ENCODE measurements at places on chromosomes 5 and 9.

- no peak overlapping the region for H3K4me3 ChIP-seq
- peaks cover 33% of the 10 kb centered on the region for H3K4me1 ChIP-seq
- no peak for DNase-seq
- H3K27ac ChIP-seq: no peak overlapping the region
Observed at GRCh38 chr9:93948441-93949072, 6.6 kb downstream of the BARX1 start.

GRCh38 chr9:127783111-127784008, 2.5 kb upstream of the CDK9 start:
- peak overlapping the region; percentile 72 for H3K4me3 ChIP-seq
- peaks cover 78% of the 10 kb centered on the region for H3K4me1 ChIP-seq
- no peaks in the 10 kb centered on the region for H3K27me3 ChIP-seq
- peaks cover 14% of the 10 kb centered on the region for H3K36me3 ChIP-seq

GRCh38 chr5:121748686-121749085, 103.0 kb upstream of the FTMT start:
- H3K4me1 ChIP-seq: no peaks in the 10 kb centered on the region
- H3K27ac ChIP-seq: no peak overlapping the region
- DNase-seq: no peak
- H3K4me3 ChIP-seq: no peak overlapping the region
- H3K27me3 ChIP-seq: no peaks in the 10 kb centered on the region

- no peak for DNase-seq
- no peaks in the 10 kb centered on the region for H3K27me3 ChIP-seq
- peaks cover 8% of the 10 kb centered on the region for H3K36me3 ChIP-seq
- H3K27ac ChIP-seq: no peak overlapping the region
- H3K4me3 ChIP-seq: no peak overlapping the region
Observed at GRCh38 chr5:34039398-34040157, 3.4 kb downstream of the C1QTNF3 start.

GRCh38 chr5:25744908-25745307, 1100.1 kb upstream of the CDH10 start:
- H3K4me3 ChIP-seq: no peak overlapping the region
- DNase-seq: no peak
- no peak overlapping the region for H3K27ac ChIP-seq
- H3K27me3 ChIP-seq: no peaks in the 10 kb centered on the region
- H3K36me3 ChIP-seq: no peaks in the 10 kb centered on the region
- H3K4me1 ChIP-seq: no peaks in the 10 kb centered on the region

- no peak overlapping the region for H3K27ac ChIP-seq
- no peaks in the 10 kb centered on the region for H3K36me3 ChIP-seq
- no peak for DNase-seq
- H3K27me3 ChIP-seq: no peaks in the 10 kb centered on the region
- H3K4me3 ChIP-seq: no peak overlapping the region
Observed at GRCh38 chr9:4137681-4138099, 162.2 kb downstream of the GLIS3 start.

- peaks cover 31% of the 10 kb centered on the region for H3K4me1 ChIP-seq
- H3K36me3 ChIP-seq: no peaks in the 10 kb centered on the region
- peak overlapping the region; percentile 94 for H3K4me3 ChIP-seq
- no peaks in the 10 kb centered on the region for H3K27me3 ChIP-seq
- peak overlapping the region; percentile 88 for H3K27ac ChIP-seq
Observed at GRCh38 chr9:125189011-125189360, 617 bp downstream of the PPP6C start.

DNA sequence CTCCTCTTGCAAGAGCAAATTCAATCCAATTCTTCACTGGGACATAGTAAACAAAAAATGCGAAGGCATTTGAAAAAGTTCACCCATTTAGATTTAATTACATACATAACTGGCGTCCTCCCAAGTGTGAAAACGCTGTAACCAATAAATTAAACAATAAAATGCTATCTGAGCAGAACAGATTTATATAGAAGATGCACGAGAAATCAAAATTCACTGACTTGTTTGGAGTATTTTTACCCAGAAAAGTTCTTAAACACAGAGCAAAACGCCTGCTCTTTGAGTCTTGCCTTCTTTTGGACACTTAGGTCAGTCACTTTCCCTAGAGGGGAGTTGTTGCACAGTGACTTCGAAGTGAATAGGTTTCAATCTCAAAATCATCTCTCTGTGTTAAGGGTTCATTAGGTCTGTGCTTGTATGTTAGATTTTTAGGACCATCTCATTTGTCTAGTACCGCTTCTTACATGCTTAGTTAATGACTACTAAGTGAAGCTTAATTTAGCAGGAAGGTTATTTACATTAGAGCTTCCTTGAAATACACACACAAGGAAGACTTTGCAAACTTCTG, 1.9 kb downstream of the ALDH1A1 start:
- peaks cover 72% of the 10 kb centered on the region for H3K4me1 ChIP-seq
- no peaks in the 10 kb centered on the region for H3K36me3 ChIP-seq
- DNase-seq: no peak
- H3K4me3 ChIP-seq: peak overlapping the region; percentile 50
- no peak overlapping the region for H3K27ac ChIP-seq

GRCh38 chr9:87406543-87407166, 91.0 kb upstream of the DAPK1 start:
- peaks cover 36% of the 10 kb centered on the region for H3K4me1 ChIP-seq
- DNase-seq: peak; percentile 92
- no peak overlapping the region for H3K4me3 ChIP-seq
- no peaks in the 10 kb centered on the region for H3K36me3 ChIP-seq
- H3K27ac ChIP-seq: peak overlapping the region; percentile 4

- DNase-seq: no peak
- no peaks in the 10 kb centered on the region for H3K4me1 ChIP-seq
- no peaks in the 10 kb centered on the region for H3K36me3 ChIP-seq
- no peak overlapping the region for H3K27ac ChIP-seq
- H3K4me3 ChIP-seq: no peak overlapping the region
- H3K27me3 ChIP-seq: no peaks in the 10 kb centered on the region
Observed at GRCh38 chr9:90057361-90057760, 452.5 kb downstream of the GADD45G start.

GRCh38 chr9:106419829-106420228, 443.1 kb upstream of the ZNF462 start:
- H3K27me3 ChIP-seq: no peaks in the 10 kb centered on the region
- H3K4me3 ChIP-seq: no peak overlapping the region
- H3K27ac ChIP-seq: no peak overlapping the region
- no peak for DNase-seq
- H3K4me1 ChIP-seq: no peaks in the 10 kb centered on the region
- H3K36me3 ChIP-seq: no peaks in the 10 kb centered on the region

DNA sequence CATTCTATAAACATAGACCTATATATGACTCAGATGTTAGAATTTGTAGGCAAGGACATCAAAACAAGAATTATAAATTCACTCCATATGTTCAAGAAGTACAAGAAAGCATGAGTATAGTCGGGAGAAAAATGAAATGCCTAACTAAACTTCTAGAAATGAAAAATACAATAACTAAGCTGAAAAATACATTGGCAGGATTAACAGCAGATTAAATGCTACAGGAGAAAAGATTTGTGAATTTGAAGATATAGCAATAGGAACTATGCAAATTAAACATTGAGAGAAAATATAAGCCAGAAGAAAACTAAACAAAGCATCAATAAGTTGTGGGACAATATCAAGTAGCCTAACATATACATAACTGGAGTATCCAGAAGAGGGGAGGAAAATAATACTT, 55.3 kb upstream of the PRSS3 start:
- H3K4me1 ChIP-seq: no peaks in the 10 kb centered on the region
- H3K27me3 ChIP-seq: no peaks in the 10 kb centered on the region
- no peak overlapping the region for H3K4me3 ChIP-seq
- no peak overlapping the region for H3K27ac ChIP-seq
- no peaks in the 10 kb centered on the region for H3K36me3 ChIP-seq

DNA sequence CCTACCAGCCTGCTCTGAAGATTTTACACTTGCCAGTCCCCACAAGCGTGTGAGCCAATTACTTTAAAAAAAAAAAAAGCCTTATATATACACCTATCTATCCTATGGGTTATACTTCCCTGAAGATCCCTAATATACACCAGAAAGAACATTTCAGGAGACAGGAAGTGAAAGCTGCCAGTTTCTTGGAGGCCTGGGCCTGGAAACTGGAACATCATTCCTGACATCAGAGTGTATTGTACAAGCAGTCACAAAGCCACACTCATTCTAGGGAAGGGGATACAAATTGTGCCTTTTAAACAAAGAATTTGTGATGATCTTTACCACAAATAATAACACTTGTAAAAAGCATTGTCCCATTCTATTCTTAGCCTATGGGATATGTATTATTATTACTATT, 98.3 kb upstream of the FBN2 start:
- no peaks in the 10 kb centered on the region for H3K4me1 ChIP-seq
- no peak overlapping the region for H3K4me3 ChIP-seq
- no peaks in the 10 kb centered on the region for H3K27me3 ChIP-seq
- no peak for DNase-seq
- no peak overlapping the region for H3K27ac ChIP-seq
- H3K36me3 ChIP-seq: no peaks in the 10 kb centered on the region

GRCh38 chr9:98310752-98311392, 55.4 kb upstream of the TBC1D2 start:
- no peaks in the 10 kb centered on the region for H3K27me3 ChIP-seq
- H3K4me3 ChIP-seq: no peak overlapping the region
- DNase-seq: no peak
- no peaks in the 10 kb centered on the region for H3K36me3 ChIP-seq
- H3K27ac ChIP-seq: no peak overlapping the region

DNA sequence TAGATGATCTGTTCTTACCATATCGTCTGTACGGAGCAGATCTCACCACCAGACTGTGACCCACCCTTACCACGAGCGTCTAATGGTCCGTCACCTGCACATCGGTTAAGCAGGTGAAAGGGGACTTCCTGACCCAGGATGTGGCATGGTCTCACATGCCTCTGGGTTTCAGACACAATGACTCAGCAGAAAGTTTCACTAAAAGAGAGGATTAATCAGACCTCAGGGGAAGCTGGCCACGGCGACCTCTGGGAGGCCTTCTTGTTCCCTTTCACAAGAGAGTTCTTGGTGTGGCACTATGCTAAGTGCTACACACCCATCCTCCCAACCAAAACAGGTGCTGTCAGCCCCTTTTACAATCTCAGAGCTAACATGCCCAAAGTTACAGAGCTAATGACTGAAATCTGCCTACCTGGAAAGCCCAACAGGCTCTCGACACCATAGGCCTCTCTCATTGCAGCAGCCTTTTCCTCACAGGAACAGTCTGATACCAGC, 41.6 kb downstream of the ADAMTS12 start:
- no peaks in the 10 kb centered on the region for H3K36me3 ChIP-seq
- no peak overlapping the region for H3K27ac ChIP-seq
- no peak for DNase-seq
- no peak overlapping the region for H3K4me3 ChIP-seq
- H3K4me1 ChIP-seq: no peaks in the 10 kb centered on the region

DNA sequence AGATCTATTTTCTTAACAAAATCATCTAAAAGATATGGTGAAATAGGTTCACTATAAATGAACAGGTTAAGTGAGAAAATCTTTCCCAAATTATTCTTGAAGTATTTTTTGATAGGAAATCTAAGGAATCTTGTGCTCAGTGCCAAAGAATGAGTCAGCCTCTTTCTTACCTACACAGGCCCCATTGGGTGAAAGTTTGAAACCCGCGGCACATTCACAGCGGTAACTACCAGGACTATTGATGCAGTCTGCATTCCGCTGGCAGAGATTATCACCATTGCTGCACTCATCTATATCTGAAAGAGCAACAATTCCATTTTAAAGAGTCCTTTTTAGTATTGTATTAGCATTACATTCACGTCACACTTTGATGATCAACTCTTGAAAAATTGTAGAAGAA, 221.8 kb downstream of the SLC12A2 start:
- H3K36me3 ChIP-seq: peaks cover 64% of the 10 kb centered on the region
- H3K27ac ChIP-seq: no peak overlapping the region
- H3K4me1 ChIP-seq: no peaks in the 10 kb centered on the region
- H3K27me3 ChIP-seq: no peaks in the 10 kb centered on the region
- H3K4me3 ChIP-seq: no peak overlapping the region

- no peak overlapping the region for H3K27ac ChIP-seq
- peaks cover 18% of the 10 kb centered on the region for H3K4me1 ChIP-seq
- no peak for DNase-seq
- H3K27me3 ChIP-seq: no peaks in the 10 kb centered on the region
- H3K4me3 ChIP-seq: no peak overlapping the region
Observed at GRCh38 chr5:1797103-1797800, 2.4 kb downstream of the MRPL36 start.

GRCh38 chr5:40405230-40405629, 274.5 kb upstream of the PTGER4 start:
- H3K27ac ChIP-seq: peak overlapping the region; percentile 87
- H3K4me1 ChIP-seq: peaks cover 70% of the 10 kb centered on the region
- H3K4me3 ChIP-seq: peak overlapping the region; percentile 15
- peak; percentile 75 for DNase-seq
- H3K36me3 ChIP-seq: no peaks in the 10 kb centered on the region
- H3K27me3 ChIP-seq: no peaks in the 10 kb centered on the region

DNA sequence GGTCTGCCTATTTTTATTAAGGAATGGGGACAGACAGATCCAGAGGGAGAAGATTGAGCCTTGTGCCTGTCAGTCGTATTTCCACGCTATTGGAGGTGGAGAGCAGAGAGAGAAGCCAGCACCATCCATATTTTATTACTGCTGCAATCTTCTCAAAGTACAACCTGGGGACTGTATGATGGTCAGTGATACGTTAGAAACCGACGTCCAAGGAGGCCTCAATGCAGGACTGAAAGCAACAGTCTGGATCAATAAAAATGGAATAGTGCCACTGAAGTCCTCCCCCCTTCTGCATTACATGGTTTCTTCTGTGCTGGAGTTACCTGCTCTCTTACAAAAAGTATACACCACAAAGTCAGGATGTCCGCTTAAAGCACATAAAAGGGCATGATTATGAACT, 21.9 kb upstream of the DTWD2 start:
- no peaks in the 10 kb centered on the region for H3K27me3 ChIP-seq
- H3K36me3 ChIP-seq: no peaks in the 10 kb centered on the region
- H3K4me3 ChIP-seq: no peak overlapping the region
- no peak overlapping the region for H3K27ac ChIP-seq
- H3K4me1 ChIP-seq: no peaks in the 10 kb centered on the region
- no peak for DNase-seq

- H3K27ac ChIP-seq: no peak overlapping the region
- no peaks in the 10 kb centered on the region for H3K27me3 ChIP-seq
- no peak overlapping the region for H3K4me3 ChIP-seq
Observed at GRCh38 chr5:6135977-6136376, 242.4 kb downstream of the MED10 start.

GRCh38 chr5:81068063-81068462, 107.9 kb downstream of the RASGRF2 start:
- H3K36me3 ChIP-seq: no peaks in the 10 kb centered on the region
- no peaks in the 10 kb centered on the region for H3K4me1 ChIP-seq
- H3K27me3 ChIP-seq: no peaks in the 10 kb centered on the region
- no peak overlapping the region for H3K27ac ChIP-seq
- no peak overlapping the region for H3K4me3 ChIP-seq

DNA sequence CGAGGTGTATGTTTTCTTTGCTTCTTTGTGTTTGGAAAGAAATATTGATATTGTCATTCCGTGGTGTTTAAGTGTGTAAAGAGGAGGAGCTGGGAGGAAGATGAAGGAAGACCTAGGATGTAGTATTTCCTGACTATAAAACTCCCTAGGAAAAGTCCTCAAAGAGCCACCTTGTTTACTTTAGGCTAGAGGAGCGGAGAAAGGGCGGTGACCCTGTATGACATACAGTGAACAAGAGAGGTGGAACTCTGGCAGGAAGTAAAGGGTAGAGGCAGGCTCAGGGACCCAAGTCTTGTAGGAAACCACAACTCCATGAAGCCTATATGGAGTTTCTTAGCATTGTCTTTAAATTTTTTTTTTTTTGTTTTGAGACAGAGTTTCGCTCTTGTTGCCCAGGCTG, 303.9 kb downstream of the DOCK8 start:
- no peaks in the 10 kb centered on the region for H3K4me1 ChIP-seq
- no peaks in the 10 kb centered on the region for H3K36me3 ChIP-seq
- H3K27me3 ChIP-seq: peaks cover 2% of the 10 kb centered on the region
- H3K4me3 ChIP-seq: no peak overlapping the region
- no peak for DNase-seq

Data from CD14-positive monocyte (primary cell).